ENCODE measurements at places on chromosomes 2 and 18.

DNA sequence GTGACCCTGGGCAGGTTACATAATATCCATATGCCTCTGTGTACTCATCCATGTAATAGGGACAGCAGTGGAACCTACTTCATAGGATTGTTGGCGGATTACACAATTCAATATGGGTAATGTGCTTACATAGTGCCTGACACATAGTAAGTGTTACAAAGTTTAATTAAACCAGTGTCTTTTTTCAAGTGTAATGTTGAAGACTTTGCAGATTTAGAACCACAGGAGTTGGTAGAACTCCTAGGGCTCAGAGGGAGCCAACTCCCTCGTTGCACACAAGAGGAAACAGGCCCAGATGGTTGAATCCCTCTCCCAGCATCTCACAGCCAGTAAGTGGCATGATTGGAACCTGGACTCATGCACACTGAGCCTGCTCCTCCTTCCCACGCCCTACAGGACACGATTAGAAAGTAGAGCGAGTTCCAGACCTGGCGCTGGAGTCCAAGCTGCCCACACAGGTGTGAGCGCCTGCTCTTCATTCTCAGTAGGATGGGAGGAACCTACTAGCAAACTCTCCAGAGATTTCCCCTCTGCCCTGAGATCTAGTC is 97.8 kb downstream of the VSNL1 start:
- no peak for DNase-seq

- DNase-seq: no peak
These were observed 7.6 kb upstream of the ONECUT2 start for GRCh38 chr18:57427429-57428201.

DNA sequence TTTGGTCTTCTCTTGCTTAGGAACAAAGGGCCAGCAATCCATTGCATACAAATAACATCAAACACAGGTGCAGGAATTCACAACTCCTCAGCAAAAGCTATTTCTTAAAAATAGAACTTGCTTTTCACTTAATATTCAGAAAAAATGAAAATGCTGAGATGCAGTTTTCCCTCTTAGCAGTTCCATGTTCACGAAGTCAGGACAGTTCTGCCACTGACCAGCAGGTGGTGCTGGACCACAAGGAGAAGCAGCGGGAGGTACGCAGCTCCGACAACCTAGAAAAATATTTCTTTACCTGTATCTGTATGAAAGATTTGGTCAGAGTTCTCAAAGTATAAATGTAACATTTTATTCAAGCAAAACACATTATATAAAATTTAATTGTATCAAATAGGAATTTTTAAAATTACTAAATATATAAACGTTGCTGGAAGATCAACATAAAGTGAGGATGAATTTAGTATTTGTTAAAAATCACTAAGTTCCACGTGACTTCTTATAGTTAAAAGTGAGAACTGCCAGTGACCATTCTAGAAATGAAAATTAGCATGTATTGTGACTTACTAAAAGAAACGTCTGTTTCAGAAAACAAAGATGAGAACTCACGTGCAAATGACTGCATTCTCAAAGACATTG is 48.8 kb downstream of the ADNP2 start:
- peak; percentile 58 for DNase-seq

DNA sequence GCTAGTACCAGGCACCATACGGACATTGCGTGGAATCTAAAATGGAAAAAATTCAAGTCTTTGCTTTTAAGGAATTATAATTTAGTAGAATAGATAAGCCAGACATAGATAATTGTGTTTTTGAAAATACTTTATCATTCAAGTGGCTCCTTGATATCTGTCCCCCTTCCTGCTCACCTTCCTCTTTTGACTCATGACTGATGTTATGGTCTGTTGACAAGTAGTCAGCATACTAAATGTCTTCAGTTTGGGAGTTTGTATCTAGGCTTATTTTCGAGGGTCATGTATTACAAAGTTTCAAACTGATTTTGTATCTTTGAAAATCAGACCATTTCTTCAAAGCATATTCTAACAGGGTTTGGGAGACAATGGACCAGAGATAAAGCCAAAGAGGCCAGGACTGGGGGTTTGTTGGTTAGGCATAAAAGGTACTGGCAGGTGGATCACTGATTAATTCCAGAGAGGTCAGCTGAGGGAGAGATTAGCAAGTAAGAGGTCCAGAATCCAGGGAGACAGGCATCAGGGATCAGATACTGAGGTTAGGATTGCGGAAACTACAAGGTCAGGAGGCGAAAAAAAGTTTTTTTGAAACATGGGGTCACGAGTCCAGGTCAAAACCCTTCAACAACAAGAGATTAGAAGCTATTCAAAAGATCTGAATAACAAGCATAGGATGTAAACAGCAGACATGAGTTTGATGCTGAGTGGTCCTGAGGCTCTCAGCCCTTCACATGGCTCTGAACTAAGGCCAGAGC is 31.5 kb upstream of the KLHL14 start:
- no peak for DNase-seq

DNA sequence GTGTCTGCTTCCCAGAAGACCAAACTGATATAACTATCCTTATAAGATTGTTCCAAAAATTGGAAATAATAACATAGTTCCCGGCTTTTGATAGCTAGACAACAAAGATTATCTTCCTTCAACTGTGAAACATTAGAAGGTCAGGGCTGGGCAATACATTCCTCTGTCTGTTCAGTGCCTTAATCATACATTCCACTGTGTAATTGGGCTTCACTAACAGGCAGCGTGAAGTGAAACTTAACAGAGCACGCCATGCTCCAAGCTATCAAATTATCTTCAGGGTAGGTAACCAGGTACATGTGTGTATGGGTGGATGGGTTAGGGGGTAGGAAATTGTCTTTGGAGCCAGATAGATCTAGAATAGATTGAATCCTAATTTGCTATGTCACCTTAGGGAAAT is 23.5 kb upstream of the ARL5A start:
- no peak for DNase-seq

Data from brain microvascular endothelial cell (primary cell).